Thoracic aorta endothelial cell (primary cell): ENCODE measurements at places on chromosomes 6 and 20. TPM values are rescaled to one million over a fixed set of nuclear protein-coding genes. Genes with fewer than 3 reads are reported as not detected.

Gene PTPN1
- total RNA-seq: 63.0 and 71.9 TPM in 2 replicates

Gene POLH
- 41.5 and 42.6 TPM in 2 replicates for total RNA-seq

Gene GRM4
- not detected in 2 replicates for total RNA-seq

Gene PHIP
- total RNA-seq: 50.0 and 56.1 TPM in 2 replicates

Gene RHAG
- not detected in 2 replicates for total RNA-seq

Gene LKAAEAR1
- 0.29 and 0.40 TPM in 2 replicates for total RNA-seq

Gene IPCEF1
- 0.29 TPM in 1 of 2 replicates, not detected in the other for total RNA-seq

Gene CDH22
- under 0.01 and 0.13 TPM in 2 replicates for total RNA-seq
